Glomerular endothelial cell (primary cell): ENCODE measurements at places on chromosomes 6 and 20. TPM values are rescaled to one million over a fixed set of nuclear protein-coding genes. Genes with fewer than 3 reads are reported as not detected.

The LAMA4 gene
- total RNA-seq = 503 and 840 TPM in 2 replicates

The WFDC12 gene
- total RNA-seq = not detected in 2 replicates

The OVOL2 gene
- total RNA-seq = not detected in 2 replicates

GRCh38 chr20:48102931-48103660 lies 317.8 kb upstream of the SULF2 start:
- DNase-seq = no peak

GRCh38 chr6:827431-827830 lies 134.5 kb upstream of the EXOC2 start:
- DNase-seq = no peak

The DEF6 gene
- total RNA-seq = 2.1 and 3.4 TPM in 2 replicates

DNA sequence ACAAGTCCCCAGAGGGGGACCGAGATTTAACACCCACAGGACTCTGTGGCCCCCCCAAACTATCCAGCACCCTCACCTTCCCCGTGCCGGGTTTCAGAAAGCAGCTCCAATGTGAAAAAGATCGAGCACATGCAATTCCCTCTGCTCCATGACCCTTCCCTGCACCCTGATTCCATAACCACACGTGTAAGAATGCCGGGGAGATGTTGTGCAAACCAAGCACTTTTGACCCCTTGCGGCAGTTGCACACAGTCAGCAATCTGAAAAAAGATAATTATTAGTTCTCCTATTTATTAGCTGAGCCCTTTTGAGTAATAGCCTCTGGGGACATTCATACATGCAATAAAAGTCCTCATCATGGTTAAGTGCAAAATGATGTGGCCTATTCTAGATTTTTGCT lies 13.0 kb downstream of the FOXQ1 start:
- no peak for DNase-seq

DNA sequence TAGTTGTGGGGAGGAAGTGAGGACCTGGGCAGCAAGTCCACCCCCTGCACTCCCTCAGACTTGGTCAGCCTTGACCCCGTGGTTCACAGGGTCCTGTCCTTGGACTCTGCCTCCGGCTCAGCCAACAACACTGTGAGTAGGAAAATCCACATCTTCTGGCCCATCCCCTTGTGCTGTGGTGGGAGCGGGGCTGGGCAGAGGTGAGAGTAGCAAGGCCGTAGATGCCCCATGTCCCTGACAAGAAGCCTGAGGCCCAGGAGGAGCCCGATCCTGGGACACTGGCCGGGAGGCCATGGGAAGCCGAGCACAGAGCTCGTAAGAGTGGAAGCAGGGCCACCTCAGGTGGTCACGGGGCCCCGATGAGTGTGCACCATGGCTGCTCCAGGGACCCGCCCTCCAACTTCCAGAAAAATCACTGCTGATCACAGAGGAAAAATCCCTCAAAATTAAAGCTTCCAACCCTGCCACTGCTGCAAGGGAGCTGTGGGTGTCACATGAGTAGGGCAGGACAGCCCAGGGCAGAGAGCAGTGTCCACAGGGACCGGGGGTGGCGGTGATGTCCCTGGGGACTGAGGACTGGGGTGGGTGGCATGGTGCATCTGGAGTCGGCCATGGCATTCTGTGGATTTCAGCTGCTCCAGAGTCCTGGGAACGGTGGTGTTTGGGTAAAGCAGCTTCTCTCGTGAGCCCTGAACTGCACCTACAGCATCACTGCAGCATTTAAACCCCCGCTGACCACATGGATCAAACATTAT lies 189.4 kb downstream of the DLL1 start:
- DNase-seq = no peak

The ADGB gene
- not detected in 2 replicates for total RNA-seq

The CCR6 gene
- total RNA-seq = not detected in 2 replicates

The HCRTR2 gene
- total RNA-seq = not detected in 2 replicates

GRCh38 chr6:131858765-131859415 lies 51.1 kb downstream of the ENPP1 start:
- no peak for DNase-seq

DNA sequence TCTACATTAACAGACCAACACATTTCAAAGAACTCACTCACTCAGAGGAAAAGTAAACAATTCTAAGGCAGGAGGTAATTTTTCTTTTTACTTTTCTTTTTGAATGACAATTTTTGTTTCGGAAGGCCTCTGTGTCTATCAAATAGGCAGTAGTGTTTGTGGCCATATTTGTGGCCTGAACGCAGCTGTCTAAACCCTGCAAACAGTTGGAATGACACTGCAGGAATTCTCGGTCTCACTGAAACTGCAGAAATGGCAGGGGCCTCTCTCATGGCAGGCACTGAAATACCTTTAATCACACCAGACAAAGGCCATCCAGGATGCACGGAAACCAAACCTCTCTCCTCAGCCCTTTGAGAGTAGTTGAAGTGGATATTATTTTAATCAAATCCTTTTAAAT lies 30.4 kb downstream of the FYN start:
- DNase-seq = no peak

- DNase-seq = no peak
These were observed 63.4 kb upstream of the SIRPG start for GRCh38 chr20:1720845-1721475.

- DNase-seq = peak; percentile 82
These were observed 101.4 kb downstream of the ADGB start for GRCh38 chr6:146700078-146700686.

DNA sequence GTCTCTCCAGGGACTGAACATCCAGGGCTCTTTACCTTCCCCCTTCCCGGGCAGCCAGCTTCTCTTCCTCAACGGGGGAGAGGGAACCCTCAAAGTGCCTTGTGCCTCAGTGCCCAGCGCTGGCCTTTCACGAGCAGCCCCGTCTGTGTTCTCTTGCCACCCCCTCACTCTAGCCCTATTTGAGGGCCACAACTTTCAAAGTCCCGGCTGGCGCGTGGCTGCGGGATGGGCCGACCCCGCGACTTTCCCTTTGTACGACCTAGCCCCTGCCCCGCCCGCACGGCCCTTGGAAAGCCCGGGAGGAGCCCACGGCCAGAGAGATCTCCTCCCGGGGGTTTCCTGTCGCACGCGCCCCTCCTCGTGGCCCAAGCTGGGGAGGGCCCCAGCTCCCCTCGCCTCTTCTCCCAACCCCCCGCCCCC lies 559 bp downstream of the SCRT2 start:
- DNase-seq = no peak

The HDGFL1 gene
- not detected in 2 replicates for total RNA-seq

The SLX4IP gene
- total RNA-seq = 2.8 and 3.4 TPM in 2 replicates

GRCh38 chr6:131861381-131861780 lies 53.6 kb downstream of the ENPP1 start:
- no peak for DNase-seq

DNA sequence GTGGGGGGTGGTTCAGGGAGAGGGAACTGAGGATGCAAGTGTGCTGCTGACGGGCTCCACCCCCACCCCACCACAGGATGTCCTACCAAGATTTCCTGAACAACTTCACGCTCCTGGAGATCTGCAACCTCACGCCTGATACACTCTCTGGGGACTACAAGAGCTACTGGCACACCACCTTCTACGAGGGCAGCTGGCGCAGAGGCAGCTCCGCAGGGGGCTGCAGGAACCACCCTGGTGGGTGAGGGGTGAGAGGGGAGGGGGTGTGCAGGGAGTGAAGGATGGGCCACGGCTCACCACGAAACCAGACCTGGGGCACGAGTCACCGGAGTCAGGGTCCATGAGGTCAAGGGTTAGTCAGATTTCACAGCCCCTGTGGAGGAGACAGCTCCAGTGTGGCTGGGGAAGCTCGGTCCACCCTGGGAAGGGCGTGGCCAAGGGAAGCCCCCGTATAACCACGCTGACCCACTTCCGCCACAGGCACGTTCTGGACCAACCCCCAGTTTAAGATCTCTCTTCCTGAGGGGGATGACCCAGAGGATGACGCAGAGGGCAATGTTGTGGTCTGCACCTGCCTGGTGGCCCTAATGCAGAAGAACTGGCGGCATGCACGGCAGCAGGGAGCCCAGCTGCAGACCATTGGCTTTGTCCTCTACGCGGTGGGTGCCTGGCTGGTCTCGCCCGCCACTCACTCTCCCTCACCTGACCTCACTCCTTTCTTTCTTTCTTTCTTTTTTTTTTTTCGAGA lies 18.3 kb downstream of the CAPN11 start:
- DNase-seq = no peak

The MEI4 gene
- not detected in 2 replicates for total RNA-seq

GRCh38 chr6:157089258-157089657 lies 234.1 kb downstream of the TMEM242 start:
- no peak for DNase-seq

The C20orf141 gene
- not detected in 2 replicates for total RNA-seq

The COL9A3 gene
- 1.3 and 1.8 TPM in 2 replicates for total RNA-seq
